ENCODE measurements at places on chromosomes 6 and 20.

DNA sequence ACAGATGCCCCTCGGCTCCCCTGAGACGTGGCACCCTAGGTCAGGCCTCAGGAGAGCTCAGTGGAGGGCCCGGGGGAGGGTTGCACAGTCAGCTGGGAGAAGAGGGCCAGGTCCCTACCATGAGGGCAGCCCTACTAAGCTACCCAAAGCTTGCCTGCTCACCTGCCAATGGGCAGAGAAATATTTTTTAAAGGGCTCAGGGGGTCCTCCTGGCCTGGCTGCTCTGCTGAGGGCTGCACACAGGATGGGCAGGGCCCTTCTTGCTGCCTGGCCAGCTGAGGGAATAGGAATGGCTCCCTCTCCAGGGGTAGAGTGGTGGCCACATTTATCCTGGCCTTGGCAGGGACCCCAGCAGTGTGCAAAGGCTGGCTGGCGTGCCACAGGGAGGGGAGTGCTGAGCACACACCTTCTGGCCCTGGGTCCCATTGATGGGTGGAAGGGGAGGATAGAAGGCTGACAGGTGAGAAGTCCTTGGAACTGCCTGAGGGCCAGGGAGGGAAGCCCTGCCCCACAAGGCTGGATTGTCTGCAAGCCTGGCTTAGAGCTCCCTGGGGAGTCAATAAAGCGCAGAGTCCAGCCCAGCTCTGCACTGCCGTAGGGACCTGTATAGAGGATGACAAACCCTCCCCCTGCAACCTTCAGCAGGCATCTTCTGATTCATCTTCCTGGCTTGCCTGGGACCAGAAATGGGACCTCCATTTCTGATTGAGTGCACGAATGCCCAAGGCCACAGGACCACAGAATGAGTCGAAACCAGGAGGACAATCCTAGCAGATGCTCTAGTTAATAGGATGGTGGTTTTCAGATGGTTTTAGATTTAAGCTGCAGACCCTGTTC, 62.1 kb downstream of the NOL4L start:
- DNase-seq: no peak

DNA sequence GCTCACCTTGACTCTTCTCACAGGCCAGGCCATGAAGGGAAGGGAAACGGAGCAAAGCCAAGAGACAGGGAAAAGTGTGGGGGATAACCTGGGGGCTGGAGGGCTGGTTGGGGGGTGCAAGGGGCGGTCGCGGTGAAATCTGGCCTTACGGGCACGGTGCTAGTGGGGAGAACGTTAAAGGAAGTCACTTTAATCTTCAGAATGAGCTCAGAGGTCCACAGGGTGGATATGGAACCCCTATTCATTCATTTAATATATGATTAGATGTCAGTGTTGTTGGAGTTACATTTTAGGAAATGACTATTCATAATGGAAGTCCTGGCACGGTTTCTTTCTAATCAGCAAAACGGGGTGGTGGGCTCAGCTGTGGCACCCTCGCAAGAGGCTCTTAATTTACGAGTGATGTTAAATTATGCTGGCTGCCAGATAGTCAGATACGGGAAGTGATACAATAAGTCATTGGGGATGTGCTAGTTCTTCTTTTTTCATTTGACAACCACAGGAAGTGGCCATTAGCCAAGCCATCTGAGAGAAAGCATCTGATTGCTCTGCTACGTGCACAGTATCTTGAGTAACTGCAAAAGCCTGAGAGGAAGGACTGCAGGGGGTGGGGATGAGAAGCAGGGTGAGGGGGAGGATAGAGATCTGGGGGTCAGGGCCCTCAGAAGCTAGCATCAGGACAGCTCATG, 253.0 kb downstream of the QKI start:
- DNase-seq: no peak

- DNase-seq: peak; percentile 92
Measured at GRCh38 chr6:44265007-44265721, at the start of gene NFKBIE. NFKBIE (minus strand) TSS chr6:44265551; CDS start chr6:44265346, 205 bp downstream.

- no peak for DNase-seq
Measured at GRCh38 chr6:67768972-67769371, 866.1 kb upstream of the ADGRB3 start.

GRCh38 chr6:157755032-157755745, 67.9 kb upstream of the SNX9 start:
- no peak for DNase-seq

DNA sequence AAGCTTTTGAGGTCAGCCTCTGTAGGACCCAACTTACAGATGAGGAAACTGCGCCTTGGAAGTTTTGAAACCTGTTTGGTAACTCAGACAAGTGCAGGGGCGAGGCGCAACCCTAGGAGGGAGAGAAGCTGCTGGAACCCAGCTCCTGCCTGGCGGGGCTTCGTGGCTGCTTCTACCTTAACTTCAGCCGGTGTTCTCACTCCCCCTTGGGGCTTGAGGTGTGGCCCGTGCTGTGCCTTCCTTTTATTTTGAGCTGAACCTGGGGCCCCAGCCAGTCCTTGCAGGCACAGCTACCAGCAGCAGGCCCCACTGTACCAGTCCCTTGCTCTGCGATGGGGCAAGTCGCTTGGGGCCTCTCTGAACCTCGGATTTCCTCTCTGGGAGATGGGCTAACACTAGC, 12.0 kb downstream of the RBM38 start:
- no peak for DNase-seq

GRCh38 chr6:122423734-122424133, 24.3 kb downstream of the HSF2 start:
- DNase-seq: no peak

DNA sequence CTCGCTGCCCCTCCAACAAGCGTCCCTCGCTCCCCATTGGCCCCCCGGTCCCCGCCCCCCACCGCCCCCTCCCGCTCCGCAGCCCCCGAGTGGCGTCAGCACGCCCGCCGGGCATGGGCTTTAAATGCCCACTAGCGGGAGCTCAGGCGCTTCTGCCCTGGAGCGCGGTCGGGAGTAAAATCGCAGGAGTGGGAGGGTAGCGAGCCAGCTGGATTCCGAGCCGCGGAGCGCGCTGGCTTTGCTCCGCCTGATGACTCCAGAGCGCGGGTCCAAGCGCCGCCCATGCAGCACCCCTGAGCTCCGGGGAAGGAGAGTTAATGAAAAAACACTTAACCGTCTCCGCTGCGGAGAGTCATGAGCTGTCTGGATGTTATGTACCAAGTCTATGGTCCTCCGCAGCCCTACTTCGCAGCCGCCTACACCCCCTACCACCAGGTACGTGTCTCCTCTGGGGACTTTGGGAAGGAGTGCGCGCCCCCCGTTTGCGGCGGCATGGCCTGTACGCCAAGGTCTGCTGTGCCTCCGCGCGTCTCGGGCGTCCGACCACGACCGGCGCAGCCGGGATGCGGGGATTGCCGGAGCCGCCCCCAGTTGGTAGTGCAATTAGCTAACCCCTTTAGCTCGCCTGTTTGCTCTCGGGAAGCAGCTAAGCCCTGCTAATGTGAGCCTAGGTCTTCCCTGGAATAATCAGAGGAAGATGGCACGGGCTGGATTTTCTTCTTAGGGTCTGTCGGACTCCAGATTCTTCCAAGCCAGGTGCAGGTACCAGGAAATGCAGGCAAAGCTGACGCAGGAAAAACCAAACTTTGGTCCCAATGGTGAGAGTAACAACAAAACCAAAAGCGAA, at the start of gene VGLL2:
VGLL2 (plus strand) TSS at position 149 of the 847 bp plus-strand sequence; CDS start at position 355, 206 bp downstream.
- no peak for DNase-seq

- no peak for DNase-seq
Measured at GRCh38 chr6:130879826-130880225, 52.6 kb downstream of the SMLR1 start.

GRCh38 chr20:62782893-62783278, 13.4 kb upstream of the MRGBP start:
- DNase-seq: no peak

- DNase-seq: no peak
Measured at GRCh38 chr6:21396313-21396712, 197.2 kb upstream of the SOX4 start.

DNA sequence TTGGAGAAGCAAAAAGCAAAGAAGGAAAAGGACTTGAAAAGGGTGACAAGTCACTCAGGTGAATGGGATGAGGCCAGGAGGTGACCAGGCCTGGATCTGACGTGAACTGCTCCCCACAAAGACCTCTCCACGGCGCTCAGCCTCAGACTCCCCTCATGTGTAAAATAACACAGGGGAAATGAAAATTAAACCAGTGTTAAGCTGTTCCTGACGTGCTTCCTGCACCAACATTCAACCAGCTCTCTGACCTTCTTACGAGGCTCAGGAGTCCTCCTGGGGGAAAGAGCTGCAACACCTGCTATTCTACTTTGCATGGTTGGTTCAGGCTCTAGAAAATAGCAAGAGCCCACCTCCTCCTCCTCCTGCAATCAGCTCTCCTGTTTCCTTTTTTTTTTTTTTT, 256.7 kb downstream of the ATXN1 start:
- DNase-seq: no peak

DNA sequence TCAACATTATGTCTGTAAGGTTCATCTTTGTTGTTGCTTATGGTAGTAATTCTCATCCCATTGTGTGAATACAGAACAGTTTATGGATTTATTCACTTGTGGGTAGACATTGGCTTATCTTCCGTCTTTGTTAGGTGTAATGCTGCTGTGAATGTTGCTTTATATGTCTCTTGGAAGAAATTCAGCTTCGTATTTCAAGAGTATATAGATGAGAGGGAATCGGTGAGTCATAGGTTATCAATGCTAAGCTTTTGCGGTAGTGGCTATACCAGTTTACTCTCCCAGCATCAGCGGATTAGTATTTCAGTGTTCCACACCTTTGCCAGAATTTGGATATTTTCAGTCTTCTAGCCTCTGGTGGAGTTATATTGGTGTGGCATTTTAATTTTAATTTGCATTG, 77.8 kb downstream of the ZFAND3 start:
- no peak for DNase-seq

DNA sequence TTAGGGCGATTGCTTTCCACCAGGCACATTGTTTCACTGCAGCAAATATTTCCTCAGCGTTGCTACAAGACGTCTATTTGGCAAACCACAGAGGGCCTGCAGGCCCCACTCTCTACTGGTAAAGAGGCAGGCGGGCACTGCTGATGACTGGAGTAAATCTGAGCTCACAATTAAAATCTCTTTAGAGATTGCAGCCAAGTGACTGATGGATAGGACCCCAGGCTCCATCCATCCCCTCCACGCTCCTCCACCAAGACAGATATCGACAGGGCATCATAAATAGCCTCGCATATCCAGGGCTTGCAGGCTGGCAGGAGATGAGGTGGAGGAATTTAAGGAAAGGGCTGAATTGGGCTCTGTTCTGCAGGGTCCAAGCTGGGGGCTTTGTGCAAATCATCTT, 50.4 kb upstream of the MDGA1 start:
- no peak for DNase-seq

GRCh38 chr6:30882204-30882758, 2.0 kb upstream of the DDR1 start:
- DNase-seq: no peak

DNA sequence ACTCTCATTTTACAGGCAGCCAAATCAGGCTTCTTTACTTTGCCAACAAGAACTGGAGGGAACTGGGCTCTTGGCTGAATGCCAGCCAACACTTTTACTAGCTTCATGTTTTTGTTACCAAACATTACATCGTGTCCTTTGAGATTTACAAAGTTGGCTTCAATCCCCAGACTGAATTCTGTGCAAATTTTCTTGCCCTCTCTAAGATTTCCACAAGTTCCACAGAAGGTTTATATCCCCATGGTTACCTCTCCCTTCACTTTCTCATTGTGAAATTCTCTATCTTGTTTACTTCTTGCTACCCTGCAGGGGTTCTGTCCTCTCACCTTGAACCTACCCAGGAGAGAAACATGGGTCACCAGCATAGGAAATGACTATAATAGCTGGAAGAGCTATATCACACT, 37.6 kb upstream of the PLCB1 start:
- no peak for DNase-seq

DNA sequence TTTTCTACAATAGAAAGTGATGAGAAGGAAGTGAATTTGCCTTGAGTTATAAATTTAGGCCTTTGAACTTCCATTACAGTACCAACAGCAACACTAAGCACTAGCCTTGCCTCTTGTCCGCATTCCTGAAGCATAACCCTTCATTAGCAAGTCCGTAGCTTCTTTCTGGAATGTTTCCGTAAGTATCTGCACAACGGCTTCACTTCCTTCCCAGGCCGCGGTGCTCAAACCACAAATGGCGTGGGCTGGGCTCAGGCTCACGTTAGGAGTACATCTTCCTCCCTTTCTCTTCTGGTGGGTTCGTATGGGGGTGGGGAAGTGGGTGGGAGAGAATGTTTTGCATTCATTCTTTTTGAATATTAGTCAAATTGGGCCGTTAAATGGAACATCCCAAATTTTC, 193.8 kb upstream of the SNX9 start:
- DNase-seq: no peak

Measured in amniotic stem cell (primary cell).